Left kidney (tissue), 8 donors: ENCODE measurements at places on chromosomes 16 and 17. TPM values are rescaled to one million over a fixed set of nuclear protein-coding genes. Genes with fewer than 3 reads are reported as not detected.

DNA sequence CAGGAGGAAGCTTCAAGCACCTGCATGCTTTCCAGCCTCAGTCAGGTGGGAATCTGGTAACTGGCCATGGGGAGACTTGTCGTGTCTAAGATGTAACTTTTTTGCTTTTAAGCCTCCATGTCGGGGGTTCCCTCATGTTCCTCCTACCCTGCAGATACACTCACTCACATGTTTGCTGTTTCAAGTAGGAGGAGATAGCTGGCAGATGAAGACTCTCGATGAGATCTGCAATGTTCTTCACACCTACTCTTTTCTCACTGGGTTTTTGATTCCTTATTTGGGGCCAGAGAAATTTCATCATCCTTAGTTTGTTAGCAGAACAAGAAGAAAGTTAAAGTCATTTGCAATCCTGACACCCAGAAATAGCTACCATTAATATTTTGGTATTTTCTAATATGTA is 24.7 kb downstream of the UTP4 start:
- DNase-seq, result no peak

DNA sequence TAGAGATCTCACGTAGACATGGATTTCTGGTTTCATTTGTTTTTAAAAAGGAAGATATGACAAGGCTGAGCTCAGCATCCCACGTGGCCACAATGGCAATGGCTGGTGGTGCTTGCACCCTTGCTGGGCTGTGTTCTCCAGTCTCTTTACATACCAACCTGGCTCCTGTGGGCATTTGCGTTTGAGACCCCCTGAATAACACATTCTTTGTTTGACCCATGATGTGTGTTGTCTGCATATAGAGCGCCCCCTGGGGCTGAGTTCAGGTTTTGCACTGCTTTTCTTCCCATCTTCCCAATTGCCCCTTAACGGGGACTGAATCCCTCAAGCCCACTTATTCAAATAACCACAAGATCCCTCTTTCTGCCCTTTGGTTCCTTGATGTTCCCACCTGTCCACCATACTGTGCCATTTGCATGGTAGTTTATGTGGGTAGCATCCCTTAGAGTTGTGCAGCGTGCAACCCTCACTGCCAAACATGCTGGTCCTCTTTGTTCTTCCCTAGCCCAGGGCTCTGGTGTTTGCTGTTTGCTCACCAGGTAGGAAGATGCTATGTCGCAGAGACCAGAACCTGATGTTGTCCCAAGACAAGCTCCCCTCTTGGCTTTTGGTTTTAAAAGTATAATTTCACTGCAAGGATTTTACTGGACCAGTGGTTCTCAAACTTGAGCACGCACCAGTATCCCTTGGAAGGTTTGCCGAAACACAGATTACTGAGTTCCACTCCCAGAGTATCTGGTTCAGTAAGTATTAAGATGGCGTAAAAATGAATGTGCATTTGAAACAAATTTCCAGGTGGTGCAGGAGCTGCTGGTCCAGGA is 38.5 kb upstream of the NKD1 start:
- DNase-seq, result no peak

DNA sequence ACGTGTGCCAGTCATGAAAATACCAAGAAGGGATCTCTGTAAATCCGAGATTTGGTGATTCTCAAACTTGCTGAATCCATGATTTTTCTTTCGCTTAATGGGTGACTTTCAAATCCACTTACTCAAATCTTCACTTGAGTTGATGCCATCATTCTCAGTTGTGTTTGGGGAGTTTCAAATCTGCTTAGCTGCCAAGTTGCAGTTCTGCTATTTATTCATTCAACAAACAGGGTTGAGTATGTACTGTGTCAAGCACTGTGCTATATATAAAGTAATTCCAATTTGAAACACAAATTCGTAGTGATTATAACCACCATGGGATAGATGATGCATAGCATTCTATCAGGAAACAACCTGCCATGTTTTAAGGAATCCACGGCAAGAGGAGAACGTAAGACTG is 394.3 kb downstream of the CDH13 start:
- DNase-seq, result no peak

LSM12 gene
- polyA plus RNA-seq, result 47.4 TPM
